ENCODE measurements at places on chromosomes 6 and 20.

DNA sequence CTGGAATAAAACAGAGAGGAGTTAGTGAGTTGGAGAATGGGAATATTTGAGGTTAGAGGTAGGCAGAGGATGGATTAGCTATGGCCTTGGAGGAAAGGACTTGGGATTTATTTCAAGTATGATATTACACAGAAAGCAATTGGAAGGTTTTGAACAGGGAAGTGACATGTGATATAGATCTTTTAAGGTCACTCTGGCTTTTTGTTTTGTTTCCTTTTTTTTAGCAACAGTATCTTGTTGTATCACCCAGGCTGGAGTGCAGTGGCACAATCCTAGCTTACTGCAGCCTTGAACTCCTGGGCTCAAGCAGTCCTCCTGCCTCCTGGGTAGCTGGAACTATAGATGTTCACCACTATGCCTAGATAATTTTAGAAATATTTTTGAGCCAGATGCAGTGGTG, 190.3 kb downstream of the UTRN start:
- DNase-seq: no peak

- no peak for DNase-seq
Observed at GRCh38 chr20:44805335-44805978, 4.9 kb downstream of the RIMS4 start.

DNA sequence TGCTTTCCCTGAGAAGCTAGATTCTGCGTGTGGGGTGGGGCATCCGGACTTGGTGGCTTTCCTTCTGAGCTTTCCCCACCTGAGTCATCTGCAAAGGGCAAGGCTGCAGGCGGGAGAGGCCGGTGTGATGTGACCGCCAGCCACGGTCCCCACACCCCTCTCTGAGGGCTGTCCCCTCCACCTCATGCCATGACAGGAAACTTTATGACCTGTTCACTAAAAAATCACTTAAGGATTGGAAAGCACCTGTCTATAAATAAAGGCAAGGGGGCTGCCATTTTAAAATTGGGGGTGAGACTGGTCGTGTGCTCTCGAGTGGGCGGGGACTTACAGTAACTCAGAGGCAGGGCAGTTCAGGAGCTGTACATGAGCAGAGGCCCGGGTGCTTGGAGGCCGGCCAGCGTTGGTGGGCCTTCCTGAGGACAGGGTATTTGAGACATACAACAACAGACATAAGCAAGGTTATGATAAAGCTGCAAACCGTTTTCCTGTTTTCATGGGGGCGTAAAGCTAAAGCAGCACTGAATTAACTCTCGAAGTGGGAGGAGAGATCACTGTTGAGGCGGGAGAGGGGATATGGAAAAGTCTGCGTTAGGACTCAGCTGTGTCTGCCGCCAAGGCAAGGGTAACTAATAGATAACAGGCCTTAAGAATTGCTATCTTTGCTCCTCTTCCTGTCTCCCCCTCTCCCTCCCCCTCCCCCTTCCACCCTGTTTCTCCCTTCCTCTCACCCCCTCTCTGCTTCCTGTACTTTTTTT, 16.1 kb upstream of the SERPINB1 start:
- peak; percentile 83 for DNase-seq

DNA sequence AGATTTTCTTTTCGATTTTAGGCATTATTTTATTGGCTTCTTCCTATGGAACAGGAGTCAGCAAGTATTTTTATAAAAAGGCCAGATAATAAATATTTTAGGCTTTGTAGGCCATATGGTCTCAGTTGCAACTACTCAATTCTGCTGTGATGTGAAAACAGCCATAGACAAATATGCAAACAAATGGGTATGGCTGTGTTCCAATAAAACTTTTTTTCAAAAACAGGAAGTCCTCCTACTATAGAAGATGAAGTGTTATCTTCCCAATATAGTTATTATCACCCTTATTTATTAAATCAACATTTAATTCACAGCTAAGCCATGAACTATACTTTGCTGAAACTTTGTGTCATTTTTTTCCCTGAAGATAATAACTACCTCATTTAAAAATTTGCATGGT, 57.2 kb downstream of the CHD6 start:
- no peak for DNase-seq

DNA sequence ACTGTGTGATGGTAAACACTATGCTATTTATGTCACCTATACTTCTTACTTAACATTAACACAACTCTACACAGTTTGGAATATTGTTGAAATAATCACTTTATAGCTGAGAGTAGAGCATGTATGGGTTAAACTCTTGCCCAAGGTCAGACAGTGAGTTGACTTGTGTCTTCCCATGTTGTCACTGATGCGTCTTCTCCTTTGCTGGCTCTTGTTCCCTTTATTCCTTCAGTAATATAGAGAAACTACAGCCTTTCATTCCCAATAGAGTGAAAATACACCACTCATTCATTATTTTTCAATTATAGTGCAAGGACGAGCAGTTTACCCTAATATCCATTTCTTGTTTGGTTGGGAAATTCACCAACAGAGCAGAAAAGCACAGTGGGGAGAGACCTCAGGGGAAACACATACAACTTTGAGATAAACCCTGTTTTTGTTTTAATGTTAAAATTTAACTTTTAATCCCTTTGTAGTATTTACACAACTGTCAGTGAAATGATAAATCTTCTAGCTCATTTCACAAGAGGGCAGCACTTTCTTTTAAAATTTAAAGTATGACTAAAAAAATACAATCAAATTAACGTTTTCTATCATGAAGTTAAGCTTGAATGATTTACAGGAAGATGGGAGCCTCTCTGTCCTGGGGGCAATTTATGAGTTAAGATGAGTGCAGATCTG, 363.0 kb downstream of the UTRN start:
- DNase-seq: no peak

- DNase-seq: no peak
Observed at GRCh38 chr20:47389867-47390347, 33.4 kb upstream of the ZMYND8 start.

- DNase-seq: peak; percentile 69
Observed at GRCh38 chr6:33692760-33693158, 18.7 kb downstream of the UQCC2 start.

- peak; percentile 39 for DNase-seq
Observed at GRCh38 chr20:59043698-59044097, 1.1 kb upstream of the PRELID3B start.

DNA sequence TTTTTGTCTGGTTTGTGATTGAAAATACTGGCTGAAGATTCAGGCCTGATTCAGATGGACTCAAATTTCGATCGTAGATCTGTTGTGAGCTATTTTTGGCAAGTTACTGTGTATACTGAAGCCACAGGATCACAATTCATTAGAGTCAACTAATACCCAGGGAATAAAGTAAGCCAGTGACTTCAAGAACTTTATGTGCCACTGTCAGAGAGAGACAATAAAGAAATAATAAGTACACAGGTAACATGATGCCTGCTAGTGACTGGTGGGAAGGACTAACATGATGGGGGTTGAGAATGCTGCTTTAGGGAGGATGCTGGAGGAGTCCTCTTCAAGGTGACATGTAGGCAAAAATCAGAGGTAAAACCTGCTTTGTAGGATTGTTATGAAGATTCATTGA, 215.9 kb downstream of the DOK5 start:
- DNase-seq: no peak

- DNase-seq: no peak
Observed at GRCh38 chr6:40856271-40856670, 182.8 kb downstream of the UNC5CL start.

DNA sequence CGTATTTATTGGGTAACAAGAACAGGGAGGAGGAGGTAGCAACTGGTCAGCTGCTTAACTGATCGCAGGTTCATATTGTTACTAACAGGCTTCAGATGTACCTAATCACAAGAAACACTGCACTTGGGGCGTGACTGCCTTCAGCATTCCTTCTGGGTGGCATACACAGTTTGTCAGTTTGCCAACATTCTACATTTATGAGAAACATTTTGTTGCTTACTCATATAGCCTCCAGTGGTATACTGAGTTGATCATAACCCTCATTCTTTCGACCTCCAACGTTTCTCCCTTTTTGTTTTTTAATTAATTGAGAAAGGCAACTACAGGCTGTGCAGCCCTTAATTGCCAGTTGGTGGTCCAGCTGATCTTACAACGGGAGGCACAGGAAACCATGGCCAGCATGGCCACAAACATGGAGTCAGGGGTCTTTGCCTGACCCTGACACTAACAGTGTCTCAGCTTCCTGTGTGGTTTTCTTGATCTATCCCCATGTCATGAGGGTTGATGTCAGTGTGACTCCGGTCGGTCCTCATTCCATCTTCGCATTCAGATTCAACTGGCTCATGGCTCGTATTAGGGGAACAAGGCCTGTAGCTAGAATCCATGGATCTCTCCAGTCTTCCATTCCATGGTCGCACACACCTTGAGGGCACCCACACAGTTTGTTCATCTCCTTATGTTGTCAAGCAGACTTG, 9.4 kb downstream of the EPB41L2 start:
- no peak for DNase-seq

GRCh38 chr20:49853640-49854039, 41.0 kb downstream of the SLC9A8 start:
- DNase-seq: no peak

DNA sequence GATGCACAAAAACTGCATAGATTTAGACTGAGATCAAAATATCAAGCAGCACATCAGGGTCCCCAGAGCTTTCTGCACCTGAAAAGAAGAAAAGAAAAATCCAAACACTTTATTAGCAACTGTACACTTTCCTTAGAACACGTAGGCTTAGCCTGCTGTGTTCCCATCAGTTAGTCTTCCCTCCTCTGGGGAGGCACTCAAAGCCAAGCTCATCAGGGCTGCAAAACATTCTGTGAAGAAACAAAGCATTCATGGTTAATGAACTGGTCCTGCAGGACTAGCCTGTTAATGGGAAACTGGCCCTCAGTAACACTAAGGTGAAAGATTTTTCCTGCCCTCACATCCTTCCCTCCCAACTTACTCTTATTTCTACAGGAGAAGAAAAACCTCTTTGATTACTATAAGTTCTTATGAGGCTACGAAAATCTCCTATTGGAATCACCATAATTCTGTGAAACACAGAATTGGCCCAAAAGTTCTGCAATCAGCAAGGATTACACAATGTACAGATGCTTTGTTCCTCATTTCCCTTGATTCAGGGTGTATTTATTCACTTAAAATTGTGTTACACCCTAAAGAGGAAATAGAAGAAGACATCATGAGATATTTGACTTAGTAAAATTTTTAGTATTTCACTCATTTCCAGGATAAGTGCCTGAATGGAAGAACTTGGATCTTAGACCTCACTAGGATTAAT, 901.0 kb upstream of the MAP3K7 start:
- DNase-seq: no peak

GRCh38 chr20:9677100-9677623, 161.7 kb downstream of the PAK5 start:
- DNase-seq: no peak

DNA sequence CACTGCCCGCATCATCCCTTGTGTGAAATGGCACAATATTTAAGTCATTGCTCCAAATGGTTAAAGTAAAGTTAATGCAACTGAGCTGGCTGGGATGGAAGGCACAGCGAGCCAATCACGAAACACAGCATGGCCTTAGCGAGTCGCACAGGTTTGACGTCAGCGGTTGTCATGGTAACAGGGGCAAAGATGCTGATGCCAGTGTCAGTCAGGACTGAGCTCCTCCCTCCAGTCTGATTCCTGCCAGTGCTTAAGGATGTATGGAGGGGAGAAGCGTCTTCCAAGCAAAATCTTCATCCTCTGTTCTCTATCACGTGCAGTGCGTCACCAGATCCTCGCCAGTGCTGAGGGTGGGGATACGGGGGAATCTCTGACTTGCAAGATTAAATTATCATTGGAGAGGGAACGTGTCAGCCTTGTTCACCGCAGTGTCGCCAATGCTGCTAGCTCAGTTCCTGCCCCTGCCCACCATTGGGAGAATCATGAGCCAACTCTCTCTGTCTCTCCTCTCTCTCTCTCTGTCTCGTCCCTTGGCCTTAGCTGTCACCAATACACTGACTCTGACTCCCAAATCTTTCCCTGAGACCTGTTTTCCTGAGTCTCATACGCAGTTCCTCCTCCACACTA, 24.5 kb downstream of the TSPYL4 start:
- no peak for DNase-seq

DNA sequence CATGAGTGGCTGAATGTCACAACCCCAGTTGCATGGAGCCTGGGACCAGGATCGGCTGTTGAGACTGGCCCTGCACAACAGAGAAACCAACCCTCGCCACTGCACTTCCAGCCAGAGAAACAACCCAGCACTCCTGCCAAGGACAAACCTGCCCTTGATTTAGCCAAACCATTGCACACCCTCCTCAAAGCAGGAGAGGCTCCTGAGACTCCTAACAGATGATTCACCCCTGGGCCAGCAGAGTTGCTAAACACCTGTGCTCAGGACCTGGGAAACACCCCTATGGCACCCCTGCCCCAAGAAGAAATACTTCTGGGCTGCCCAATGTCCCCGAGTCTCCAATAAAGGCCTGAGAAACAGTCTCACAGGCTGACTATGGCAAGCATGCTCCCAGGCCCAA, 17.8 kb downstream of the WDR27 start:
- DNase-seq: no peak

- DNase-seq: no peak
Observed at GRCh38 chr6:114218437-114219340, 124.1 kb downstream of the HS3ST5 start.

GRCh38 chr6:144595266-144595665, 310.1 kb downstream of the UTRN start:
- no peak for DNase-seq

- DNase-seq: peak; percentile 2
Observed at GRCh38 chr6:140921366-140922226, 1211.1 kb upstream of the GJE1 start.

DNA sequence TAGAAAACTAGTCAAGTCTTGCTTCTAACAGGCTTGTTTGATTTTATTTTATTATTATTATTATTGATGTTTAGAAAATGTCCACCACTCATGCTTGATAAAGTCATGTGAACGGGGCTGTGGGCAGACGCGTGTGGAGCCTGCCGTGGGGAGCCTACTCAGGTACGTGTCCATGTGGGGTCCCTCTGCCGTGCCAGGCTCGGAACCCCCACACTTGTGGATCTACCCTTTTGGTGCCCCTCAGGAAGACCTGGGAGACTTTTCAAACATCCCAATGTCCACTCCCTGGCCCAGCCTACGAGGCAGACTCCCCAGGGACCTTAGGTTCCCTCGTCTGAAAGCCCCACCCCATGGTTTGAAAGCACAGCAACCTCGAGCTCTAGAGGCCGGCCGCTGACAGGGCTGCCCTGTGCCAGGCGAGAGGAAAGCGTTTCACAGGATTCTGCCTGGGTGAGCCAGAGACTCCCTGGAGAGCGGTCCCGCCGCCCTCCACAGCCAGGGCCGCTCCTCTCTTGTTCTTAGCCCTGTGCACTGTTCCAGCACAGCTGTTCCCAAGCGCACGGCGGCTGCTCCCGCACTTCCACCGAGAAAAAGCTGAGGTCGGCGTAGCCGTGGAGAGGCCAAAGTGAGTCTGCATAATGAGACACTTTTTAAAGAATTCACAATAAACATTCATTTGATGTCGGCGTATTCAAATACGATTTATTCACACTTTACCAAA, 249.7 kb downstream of the TTLL2 start:
- DNase-seq: no peak

DNA sequence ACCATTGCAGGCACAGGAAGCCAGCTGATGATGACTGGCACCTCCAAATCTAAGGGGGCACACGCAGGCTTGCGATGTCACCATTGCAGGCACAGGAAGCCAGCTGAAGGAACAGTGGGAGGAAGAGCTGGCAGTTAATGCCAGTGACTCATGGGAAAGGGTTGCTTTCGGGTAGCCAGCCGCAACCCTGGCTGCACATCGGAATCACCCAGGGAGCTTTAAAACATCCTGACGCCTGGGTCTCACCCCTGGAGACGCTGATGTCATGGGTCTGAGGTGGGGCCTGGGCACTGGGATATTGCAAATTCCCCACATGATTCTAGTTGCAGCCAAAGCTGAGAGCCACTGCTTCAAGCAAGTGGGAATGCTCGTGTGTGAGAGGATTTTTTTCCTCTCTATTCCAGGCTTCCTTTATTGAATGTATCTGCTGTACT, 16.1 kb upstream of the CCN6 start:
- DNase-seq: no peak
